DMS79 treated with DMSO at 0.1 percent for 48 hours (cell line): ENCODE measurements at places on chromosomes 12 and 14.

DNA sequence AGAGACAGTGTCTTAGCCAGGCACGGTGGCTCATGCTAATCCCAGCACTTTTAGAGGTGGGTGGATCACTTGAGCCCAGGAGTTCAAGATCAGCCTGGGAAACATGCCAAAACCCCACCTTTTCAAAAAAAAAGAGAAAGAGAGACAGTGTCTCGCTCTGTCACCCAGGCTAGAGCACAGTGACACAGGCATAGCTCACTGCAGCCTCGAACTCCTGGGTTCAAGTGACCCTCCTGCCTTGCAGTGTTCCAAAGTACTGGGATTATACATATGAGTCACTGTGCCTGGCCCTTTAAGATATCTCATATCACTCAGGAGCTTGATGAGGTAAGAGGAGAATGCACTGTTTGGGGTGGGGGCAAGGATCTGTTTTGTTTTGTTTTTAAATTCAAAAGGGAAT lies 48.1 kb upstream of the LTBP2 start:
- DNase-seq = peak; percentile 76

DNA sequence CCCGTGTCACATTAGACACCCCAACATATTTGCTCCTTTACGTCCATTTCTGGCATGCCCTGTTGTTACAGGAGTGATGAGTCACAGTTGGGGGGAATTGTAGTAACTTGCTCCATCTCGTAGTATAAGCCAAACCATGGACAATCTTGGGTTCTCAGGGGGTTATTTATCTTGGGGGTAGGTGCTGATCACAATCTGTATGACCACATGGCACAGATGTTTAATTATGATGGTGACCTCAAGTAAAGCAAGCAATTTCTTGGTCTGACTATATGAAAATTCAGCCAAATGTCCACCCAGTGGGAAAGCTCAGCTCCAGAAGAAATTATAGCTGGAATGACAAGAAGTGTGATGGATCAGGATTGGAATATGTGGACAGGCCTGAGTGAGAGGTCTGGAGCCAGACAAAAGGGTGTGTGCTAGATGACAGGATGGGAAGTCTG lies 32.1 kb upstream of the STON2 start:
- DNase-seq = no peak

GRCh38 chr12:25020621-25021243 lies 71.8 kb upstream of the BCAT1 start:
- no peak for DNase-seq

- no peak for DNase-seq
Measured at GRCh38 chr12:96822641-96823040, 84.4 kb upstream of the NEDD1 start.

- DNase-seq = no peak
Measured at GRCh38 chr14:100131181-100131580, 28.3 kb downstream of the DEGS2 start.
